Activated T-helper 17 cell treated with anti-CD3 and anti-CD28 coated beads, Interleukin-2, amount 50 U/mL, for 72 hours (primary cell): ENCODE measurements at places on chromosomes 3 and 15.

DNA sequence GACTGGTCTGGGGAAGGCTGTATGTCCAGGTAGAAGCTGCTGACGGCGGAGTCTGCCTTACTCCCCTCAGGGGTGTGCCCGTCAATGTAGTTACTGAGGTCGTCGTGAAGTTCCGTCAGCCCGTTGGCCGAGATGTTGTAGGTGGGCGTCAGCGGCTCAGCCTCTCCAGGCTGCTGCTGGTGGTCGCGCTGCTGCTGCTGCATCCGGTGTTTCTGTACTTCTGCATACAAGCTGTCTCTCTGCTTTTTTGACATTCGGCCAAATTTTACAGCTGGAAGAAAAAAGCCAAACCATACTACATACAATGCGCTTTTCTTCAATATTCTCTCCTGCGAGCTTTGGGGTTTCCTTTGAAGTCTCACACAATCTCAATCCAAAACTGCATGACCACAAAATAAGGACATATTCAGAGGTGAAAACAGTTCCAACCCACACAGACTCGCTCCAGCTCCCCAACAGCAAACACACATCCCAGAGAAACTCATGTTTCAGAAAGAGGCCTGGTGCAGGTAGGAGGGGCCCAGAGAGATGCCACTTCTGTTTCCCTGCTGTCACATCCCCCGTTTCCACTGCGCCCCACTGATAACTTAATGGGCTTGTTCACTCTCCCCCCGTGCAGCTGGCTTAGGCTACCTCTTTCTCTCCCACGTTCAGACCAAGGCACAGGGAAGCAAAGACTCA, 32.5 kb upstream of the ICE2 start:
- ATAC-seq, result peak; percentile 8

- no peak for ATAC-seq
Observed at GRCh38 chr15:91915576-91915975, 62.1 kb downstream of the SLCO3A1 start.

GRCh38 chr15:67303490-67304363, 49.1 kb downstream of the IQCH start:
- no peak for ATAC-seq

DNA sequence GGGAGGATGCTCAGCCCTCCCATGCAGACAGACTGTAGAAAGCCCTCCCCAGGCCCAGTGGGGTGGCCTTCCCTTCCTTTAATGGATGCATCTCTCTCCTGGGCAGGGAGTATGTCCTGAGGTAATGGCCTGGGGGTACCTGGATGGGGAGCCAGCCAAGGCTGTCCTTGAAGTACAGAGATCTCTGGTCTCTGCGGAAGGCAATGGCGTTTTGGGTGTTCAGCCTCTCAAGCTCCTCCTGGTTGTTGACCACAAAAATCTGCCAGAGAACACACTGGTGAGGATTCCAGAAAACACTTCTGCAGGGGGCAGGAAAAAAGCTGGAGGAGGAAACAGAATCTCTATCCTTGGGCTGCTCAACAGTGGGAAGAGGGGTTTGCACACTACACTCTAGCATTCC, 28.9 kb downstream of the EAF1 start:
- no peak for ATAC-seq

GRCh38 chr3:51879937-51880336, 4.5 kb upstream of the IQCF5 start:
- no peak for ATAC-seq

GRCh38 chr3:123799544-123800361, 84.4 kb downstream of the MYLK start:
- no peak for ATAC-seq

GRCh38 chr3:4515916-4516579, 22.9 kb downstream of the ITPR1 start:
- no peak for ATAC-seq

- ATAC-seq, result no peak
Observed at GRCh38 chr15:65209701-65210643, 1.3 kb downstream of the CILP start.
